GM23338 (cell line): ENCODE measurements at places on chromosomes 4 and X. TPM values are rescaled to one million over a fixed set of nuclear protein-coding genes. Genes with fewer than 3 reads are reported as not detected.
A peak's percentile ranks its signal among the peaks of the same experiment; 100 is the strongest.

DNA sequence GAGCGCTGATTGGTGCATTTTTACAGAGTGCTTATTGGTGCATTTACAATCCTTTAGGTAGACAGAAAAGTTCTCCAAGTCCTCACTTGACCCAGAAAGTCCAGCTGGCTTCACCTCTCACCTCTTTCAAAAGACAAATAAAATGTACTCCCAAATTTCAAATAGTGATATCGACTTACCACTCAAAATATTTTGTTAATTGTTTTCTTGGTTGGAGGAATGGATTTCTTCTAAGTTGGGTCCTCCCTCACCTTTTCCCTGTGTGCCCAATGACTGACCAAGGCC lies 338.4 kb upstream of the KLF3 start:
- no peak for DNase-seq

GRCh38 chr4:26116057-26116456 lies 202.0 kb downstream of the SMIM20 start:
- DNase-seq: no peak

DNA sequence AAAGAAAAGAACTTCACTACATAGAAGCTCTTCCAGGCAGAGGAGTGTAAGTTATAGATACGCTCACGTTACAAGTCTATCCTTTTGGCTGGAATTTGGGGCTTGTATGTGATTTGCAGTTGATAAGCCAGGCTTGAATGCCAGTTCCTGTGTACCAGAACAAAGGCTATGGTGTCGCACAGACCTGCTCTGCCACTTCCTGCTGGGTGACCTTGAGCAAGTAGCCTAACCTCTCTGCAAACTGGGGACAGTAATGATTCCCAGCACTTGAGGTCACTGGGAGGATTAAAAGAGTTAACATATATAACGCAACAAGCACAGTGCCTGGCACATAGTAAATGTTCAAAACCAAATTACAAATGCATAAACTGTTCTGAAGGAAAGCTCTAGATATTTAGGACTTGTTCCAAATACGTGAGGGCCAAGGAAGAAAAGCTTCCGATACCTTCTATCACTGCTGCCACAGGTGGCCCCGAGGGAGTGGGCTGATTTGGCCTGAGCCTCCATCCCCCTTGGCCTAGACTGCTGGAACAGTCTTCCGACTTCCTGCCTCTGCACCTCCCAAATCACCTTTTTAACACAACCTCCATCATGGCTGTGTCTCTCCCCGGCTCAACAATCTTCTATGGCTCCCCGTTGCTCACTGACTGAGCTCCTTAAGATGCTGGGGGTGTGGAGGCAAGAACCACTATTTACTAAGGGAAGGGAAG lies 1.3 kb upstream of the SOWAHD start:
- no peak for DNase-seq

DNA sequence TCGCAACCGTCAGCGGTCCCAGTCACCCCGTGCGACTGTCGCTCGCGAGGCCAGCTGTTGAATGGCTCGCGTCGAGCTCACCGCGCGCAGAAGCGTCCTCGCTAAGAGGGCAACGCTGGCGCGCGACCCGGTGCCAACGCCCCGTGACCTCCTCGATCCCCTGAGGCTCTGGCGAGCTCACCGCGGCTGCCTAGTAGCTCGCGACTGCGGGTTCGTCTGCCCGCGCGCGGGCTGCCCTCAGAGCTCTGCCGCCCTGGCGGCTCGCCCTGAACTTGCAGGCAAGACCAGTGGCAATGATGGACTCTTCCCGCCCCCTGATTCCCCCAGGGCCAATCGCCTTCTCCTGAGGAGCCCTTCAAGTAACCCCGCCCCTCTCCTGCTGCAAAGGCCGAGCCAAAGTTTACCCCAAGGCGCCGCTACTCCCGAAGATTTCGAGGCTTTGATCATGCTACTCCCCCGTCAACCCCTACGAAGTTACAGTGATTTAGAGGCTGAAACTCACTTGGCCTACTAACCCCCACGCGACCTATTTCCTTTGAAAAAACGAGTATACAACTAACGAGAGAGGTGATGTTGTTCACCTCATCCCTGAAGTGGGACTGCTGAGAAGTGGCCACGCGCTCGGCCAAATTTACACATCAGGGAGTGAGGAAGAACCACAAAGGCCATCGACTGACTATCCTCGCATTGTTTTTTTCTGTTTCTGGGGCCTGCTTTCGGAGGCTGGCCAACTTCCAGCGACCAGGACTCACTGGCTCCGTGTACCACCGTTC lies 37.5 kb downstream of the PGRMC1 start:
- DNase-seq: peak; percentile 89

DNA sequence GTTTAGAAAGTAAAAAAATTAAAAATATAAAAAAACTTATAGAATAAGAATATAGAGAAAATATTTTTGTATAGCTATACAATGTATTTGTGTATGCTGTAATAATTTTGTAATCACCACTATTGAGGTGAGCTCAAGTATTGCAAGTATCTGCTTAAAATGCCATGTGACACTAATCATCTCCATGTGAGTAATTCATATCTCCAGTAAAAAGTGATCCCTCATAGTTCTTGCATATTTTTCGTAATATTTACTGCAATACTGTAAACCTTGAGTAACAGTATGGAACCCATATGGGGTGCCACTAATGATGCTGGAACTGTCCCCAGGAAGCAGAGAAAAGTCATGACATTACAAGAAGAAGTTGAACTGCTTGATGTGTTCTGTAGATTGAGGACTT lies 43.2 kb upstream of the HUWE1 start:
- no peak for DNase-seq

GRCh38 chrX:80022363-80023031 lies 7.9 kb downstream of the TBX22 start:
- peak; percentile 48 for DNase-seq

- no peak for DNase-seq
Measured at GRCh38 chrX:125170459-125170858, 149.2 kb upstream of the TEX13C start.

GRCh38 chrX:73447311-73447794 lies 500 bp downstream of the CDX4 start:
- DNase-seq: peak; percentile 72

DNA sequence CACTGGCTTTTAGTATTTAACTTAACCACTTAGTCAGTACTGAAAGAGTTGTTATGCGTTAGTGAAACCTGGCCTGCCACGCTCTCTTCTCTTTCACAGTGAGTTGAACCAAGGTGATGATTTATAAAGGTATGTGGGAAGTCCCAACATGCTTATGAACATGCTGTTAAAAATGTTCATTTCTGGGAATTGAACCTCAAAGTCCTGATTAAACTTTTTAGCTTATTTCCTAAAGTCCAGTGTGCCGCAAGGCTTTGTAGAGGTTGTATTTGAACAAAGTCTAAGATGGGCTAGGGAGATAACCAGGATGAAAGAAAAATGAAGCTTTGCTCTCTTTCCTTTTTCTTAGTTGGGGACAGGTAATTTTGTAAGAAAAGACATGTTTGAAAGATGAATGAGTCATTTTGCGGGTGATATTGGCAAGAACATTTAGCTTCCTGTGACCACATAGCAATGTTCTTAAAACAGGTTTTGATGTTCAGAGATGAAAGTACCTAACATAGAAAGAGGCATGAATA lies 270.3 kb downstream of the DTHD1 start:
- DNase-seq: peak; percentile 51

DNA sequence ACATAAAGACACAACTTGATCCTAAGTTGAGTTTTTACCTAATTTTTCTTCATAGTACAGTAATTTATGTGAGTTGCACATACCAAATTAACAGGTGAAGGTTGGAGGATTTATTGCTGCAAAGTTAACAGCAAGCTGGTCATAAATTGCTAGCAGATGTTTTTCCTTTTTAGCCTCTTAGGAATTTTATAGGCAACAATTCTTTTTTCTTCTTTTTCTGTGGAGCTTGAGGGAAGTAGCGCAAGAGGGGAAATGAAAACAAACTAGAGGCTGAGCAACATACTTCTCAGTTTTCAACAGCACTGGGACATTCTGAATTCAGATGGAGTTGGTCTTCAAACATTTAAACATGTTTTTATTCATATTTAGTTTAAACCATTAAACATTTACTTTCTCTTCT lies 63.7 kb upstream of the TLR2 start:
- DNase-seq: no peak

GRCh38 chr4:155929833-155930232 lies 23.8 kb downstream of the CTSO start:
- DNase-seq: no peak

GRCh38 chr4:159191989-159192388 lies 89.1 kb downstream of the RAPGEF2 start:
- peak; percentile 92 for DNase-seq

- DNase-seq: no peak
Measured at GRCh38 chr4:7871356-7871755, 68.3 kb downstream of the AFAP1 start.

DNA sequence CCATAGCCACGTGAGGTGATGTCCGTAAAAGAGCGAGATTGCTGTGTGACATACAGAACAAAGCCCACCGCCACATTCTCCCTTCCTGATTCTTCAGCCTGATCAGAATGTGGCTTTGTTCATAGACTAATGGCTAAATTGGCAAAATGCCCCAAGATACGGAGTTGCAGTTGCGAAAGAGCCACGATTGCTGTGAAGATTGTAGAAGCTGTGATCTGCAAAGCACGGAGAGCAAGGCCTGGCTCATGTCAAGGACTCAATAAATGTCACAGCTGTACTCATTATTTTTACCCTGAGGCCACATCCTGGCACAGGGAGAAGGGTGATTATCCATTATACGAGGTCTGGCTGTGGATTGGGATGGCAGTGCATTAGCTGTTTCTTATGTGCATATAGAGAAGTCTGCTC lies 34.2 kb downstream of the ARSD start:
- DNase-seq: no peak

DNA sequence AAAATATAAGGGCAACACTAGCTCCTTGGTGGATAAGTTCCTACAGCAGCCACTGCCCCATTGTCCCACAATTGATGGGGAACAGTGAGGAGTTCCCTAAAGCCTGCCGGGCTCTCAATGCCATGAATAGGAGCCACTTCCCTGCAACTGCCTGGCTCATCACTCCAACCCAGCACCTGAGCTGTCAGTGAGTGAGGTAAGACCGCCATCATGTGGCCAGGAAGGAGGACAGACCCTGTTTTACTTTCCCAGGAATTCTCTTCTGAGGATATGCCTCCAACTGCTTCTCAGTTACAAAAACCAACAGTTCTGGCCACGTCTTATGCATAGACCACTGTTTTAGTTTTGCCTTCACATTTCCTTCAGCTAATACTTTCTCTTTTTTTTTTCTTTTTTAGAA lies 45.5 kb downstream of the SRPX start:
- peak; percentile 64 for DNase-seq

DNA sequence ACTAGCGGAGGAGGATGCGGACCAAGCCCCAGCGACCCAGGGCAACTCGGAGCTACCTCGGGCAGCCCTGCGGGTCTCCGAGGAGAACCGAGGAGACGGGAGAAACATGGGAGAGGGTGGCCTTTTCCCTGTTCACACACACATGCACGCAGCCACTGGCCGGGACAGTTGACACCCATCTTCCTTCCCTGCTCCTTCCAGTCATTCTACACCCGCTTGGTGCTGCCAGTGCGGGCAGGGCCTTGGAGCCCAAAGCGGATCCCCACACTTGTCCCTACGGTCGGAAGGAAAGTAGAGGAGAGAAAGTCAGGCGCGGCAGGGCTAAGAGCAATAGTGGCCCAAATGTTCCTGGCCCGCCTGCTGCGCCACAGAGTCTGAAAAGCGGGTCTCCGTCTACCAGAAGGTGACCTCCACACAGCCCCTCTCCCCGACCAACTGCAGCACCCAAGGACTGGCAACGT lies 1.1 kb upstream of the PPP3CA start:
- peak; percentile 52 for DNase-seq

GRCh38 chr4:11467931-11468330 lies 39.2 kb upstream of the HS3ST1 start:
- no peak for DNase-seq

DNA sequence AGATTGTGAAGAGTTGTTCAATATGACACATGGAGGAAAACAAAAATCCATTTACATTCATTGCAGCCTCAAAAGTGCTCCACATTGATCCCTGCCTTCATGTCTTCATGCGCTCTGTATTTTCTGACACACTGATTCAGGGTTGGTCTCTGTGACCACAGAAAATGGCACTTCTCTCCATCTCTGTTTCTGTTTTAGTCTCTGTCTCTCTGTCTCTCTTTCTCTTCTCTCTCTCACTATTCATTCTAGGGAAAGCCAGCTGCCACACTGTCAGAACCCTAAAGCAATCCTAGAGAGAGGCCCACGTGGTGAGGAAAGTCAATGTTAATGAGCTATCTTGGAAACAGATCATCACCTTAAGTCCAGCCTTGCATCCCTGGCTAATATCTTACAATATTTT lies 2238.4 kb downstream of the PCDH7 start:
- DNase-seq: no peak

DNA sequence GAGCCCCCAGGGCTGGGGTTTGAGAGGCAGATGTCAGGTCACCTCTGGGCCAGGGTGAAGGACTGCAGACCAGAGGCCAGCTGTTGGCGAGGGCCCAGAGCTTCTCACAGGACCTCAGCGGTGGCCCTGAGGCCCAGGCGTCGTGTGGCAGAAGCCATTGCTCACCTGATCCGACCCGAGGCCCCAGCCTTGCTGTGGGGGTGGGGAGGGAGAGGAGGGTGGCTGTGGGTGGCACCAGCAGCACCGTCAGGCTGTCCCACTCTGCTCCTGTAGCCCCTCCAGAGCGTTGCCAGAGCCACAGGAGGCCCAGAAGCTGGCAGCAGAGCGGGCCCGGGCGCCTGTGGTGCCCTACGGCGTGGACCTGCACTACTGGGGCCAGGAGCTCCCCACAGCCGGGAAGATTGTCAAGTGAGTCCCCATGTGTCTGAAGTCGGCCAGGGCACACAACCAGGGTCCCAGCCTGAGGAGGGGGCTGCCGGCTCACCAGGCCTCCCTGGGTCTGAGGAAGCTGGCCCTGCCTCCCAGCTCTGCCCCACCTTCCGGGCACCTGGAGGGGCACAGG lies 28.8 kb downstream of the UVSSA start:
- no peak for DNase-seq

- DNase-seq: no peak
Measured at GRCh38 chr4:93879919-93880318, 51.4 kb downstream of the ATOH1 start.

- no peak for DNase-seq
Measured at GRCh38 chr4:180994722-180995121, 1248.5 kb upstream of the TENM3 start.

DNA sequence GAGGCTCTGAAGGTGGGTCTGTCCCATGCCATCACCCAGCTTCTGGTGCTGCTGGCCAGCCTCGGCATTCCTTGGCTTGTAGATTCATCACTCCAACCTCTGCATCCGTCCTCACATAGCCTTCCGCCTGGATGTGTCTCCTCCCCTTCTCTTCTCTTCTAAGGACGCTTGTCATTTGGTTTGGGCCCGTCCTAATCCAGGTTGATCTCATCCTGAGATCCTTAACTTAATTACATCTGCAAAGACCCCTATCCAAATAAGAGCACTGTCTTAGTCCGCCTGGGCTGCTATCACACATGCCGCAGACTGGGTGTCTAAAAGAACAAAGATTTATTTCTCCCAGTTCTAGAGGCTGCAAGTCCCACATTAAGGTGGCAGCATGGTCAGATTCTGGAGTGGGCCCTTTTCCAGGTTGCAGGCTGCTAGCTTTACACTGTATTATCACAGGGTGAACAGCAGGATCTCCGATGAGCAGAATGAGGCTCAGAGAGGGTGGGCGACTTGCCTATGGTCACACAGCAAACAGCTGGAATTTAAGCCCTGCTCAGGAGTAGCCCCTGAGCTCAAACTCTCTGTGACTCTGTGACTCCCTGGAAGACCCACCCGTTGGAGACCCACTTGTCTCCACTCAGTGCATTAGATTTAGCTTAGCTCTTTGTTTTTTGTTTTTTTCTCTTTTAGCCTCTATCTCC lies 113.1 kb downstream of the STK32B start:
- DNase-seq: no peak

Gene ETDB
- not detected in 2 replicates for total RNA-seq

Gene CCDC110
- 0.97 and 5.4 TPM in 2 replicates for total RNA-seq

Gene DGAT2L6
- total RNA-seq: not detected in 2 replicates

Gene KLKB1
- 10.9 and 22.7 TPM in 2 replicates for total RNA-seq

Gene TEX13C
- 0.07 and 0.08 TPM in 2 replicates for total RNA-seq

Gene USP17L15
- not detected in 2 replicates for total RNA-seq
